Panc1 (cell line): ENCODE measurements at places on chromosomes 11 and 22. TPM values are rescaled to one million over a fixed set of nuclear protein-coding genes. Genes with fewer than 3 reads are reported as not detected.

DNA sequence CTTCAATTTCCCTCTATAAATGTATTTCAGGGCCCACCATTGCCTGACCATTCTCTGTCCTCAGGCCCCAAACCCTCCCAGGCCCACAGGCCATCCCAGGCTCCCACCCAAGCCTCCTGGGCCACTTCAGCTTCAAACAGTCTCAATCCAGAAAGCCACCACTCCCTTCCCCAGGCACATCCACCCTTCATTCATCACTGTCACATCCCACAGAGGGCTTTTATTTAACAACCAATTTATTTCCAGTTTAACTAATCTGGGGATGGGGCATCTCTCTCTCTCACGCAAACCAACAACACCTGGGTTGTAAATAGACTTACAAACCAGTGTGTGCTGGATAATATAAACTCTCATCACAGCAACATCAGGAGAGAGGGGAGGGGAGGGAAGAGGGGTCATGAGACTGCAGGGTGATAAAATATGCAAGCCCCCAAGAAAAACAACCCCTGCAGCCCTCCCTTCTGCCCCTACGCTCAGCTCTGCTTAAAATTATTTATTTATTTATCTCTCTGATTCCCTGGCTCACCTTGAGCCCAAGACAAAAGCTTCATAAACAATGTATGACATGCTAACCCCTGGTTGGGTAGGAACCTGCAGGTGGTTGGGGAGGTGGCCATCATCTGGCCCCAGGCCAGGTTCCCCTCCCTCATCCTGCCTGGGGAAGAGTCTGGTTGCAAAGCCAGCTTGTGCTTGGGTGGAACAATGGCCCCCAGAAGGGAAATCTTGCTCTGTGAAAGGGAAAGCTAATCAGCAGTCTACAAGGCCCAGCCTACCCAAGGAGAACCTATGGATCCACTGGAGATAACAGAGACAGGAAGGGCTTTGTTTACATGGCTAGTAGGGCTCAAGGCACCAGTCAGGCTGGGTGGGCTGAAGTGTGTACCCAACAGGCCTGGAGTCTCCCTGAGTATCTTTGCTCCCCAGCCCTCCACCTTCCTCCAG is 359.2 kb downstream of the BUD13 start:
- no peak for DNase-seq

Gene THY1
- 13.7 TPM for total RNA-seq

- DNase-seq: no peak
These were observed 10.2 kb downstream of the GNB1L start for GRCh38 chr22:19844377-19845053.

Gene CARD18
- total RNA-seq: 8.1 TPM

DNA sequence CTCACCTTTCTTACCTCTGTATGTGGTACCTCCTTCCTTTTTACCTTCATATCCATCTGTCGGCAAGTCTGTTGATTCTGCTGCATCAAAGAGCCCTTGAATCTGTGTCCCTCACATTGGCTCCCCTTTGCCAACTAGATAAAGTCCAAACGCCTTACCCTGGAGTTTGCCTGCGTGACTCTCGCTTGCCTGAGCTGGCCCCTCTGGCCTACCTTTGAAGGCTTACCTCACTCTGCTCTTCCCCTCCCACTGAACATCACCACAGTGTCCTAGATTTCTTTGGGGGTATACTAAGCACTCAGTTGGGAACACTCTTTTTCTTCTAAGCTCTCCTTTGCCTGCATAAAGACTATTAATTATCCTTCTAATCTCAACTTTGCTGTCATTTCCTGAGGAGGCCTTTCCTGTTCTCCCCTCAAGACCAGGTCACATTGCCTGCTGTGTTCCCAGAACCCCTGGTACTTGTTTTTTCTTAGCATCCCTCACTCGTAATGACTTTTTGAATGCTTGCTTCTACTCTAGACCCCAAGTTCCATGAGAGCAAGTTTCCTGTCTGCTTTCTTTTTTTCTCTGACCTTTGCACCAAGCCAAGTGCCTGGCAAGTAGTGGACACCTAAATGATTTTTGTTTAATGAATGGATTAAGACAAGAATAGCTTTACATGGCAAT is 67.8 kb upstream of the ADORA2A start:
- no peak for DNase-seq

DNA sequence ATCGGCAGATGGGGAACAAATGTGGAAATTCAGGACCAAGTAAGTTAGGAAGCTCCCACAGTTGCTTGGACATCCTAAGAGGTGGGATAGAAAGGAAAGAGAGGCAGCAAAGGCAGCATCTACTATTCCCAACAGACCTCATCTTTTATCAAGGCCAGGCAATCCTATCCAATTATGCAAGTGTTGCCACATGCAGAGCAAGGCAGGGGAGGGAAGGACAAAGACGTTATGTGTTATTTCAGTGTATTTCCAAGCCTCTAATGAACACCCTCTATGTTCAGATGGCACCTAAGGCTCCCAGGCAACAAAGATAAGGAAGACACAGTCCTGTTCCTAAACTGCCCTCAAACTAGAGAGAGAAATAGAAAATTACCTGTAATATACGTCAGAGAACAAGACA is 9.2 kb downstream of the TIGD3 start:
- no peak for DNase-seq

Gene SMTNL1
- total RNA-seq: not detected

Gene SCN3B
- 0.10 TPM for total RNA-seq

Gene EFEMP2
- 23.7 TPM for total RNA-seq

- no peak for DNase-seq
These were observed 45.4 kb downstream of the CASP12 start for GRCh38 chr11:104852811-104853210.

GRCh38 chr11:109029927-109030326 is 365.1 kb downstream of the DDX10 start:
- DNase-seq: no peak

GRCh38 chr11:97092823-97093222 is 703.0 kb downstream of the JRKL start:
- no peak for DNase-seq

Gene IGLL1
- not detected for total RNA-seq

DNA sequence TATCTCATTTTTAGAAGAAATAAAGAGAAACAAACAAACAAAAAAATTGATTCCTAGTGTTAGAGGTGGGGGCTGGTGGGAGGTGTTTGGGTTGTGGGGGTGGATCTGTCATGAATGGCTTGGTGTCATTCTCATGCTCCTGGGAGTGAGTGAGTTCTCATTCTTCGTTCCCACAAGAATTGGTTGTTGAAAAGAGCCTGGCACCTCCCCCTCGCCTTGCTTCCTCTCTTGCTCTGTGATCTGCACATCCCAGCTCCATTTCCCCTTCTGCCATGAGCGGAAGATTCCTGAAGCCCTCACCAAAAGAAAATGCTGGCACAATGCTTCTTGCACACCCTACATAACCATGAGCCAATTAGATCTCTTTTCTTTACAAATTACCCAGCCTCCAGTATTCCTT is 277.8 kb downstream of the ST3GAL4 start:
- no peak for DNase-seq

GRCh38 chr11:17572359-17572690 is 25.3 kb downstream of the OTOG start:
- no peak for DNase-seq

Gene OR5A1
- not detected for total RNA-seq

GRCh38 chr11:132605825-132606570 is 926.3 kb downstream of the OPCML start:
- DNase-seq: no peak

GRCh38 chr11:47864901-47865300 is 16.8 kb upstream of the NUP160 start:
- no peak for DNase-seq

DNA sequence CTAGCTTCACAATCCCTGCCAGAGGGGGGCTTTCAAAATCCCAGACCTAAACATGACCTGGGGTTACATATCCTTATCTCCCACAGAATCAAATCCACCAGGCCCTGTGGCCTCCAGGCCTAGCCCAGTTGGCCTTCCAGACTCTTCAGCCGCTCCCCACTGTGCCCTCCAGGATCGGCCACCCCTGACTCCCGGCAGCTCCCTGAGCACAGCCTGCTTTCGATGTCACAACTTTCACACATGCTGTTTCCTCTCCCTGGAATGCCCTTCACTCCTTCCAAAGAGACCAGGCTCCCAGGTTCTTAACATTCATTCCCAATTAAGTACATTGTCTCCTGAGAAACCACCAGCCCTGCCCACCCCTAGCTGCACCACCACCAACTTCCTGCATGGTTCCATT is 62.7 kb downstream of the CSNK2A3 start:
- DNase-seq: no peak

Gene MRGPRX3
- total RNA-seq: not detected

- no peak for DNase-seq
These were observed 936 bp downstream of the IL17REL start for GRCh38 chr22:50011447-50012210.

DNA sequence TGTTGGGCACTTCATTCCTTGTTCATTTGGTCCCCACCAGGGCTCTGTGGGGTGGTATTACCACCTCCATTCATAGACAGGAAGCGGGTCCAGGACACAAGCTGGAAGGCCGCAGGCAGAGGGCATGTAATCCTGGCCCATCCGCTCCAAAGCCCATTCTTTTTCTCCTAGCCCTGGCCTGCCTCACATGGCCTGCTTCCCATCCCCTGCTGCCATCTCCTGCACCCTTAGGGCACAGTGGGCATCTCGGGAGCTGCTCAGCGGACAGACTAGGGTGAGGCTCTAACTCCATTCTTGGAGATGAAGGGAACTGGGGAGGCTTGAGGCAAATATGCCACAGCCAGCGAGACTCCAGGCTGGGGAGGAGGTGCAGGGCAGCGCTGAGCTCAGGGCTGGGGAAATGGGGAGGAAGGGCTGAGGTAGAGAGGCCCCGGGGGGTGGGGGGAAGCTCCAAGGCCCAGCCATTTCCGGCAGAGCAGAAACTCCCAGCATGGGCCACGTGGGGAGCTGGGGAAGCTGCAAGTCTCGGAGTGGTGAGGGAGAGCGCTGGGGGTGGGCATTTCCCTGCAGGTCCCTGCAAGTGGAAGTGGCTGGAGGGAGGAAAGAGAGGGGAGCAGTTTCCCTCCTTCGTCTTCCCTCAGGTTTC is 14.3 kb upstream of the BCL9L start:
- DNase-seq: no peak

- DNase-seq: no peak
These were observed 68.8 kb upstream of the SCUBE2 start for GRCh38 chr11:9160166-9160565.

- no peak for DNase-seq
These were observed 104.1 kb downstream of the ETS1 start for GRCh38 chr11:128483211-128483788.

DNA sequence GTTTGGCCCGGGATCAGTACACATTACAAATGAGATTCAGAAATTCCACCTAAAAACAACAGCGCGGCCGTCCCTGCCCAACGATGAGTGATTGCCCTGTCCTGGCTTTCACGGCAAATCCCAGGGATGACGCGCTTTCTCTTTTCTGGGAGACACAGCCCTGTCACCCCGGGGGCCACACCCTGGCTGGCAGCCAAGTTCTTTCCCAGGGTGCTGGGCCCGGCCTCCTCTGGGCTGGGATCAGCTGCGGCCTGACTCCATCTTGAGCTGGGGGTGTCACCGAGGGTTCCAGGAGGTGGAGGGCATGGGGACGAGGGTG is 82.7 kb downstream of the FBLN1 start:
- no peak for DNase-seq

DNA sequence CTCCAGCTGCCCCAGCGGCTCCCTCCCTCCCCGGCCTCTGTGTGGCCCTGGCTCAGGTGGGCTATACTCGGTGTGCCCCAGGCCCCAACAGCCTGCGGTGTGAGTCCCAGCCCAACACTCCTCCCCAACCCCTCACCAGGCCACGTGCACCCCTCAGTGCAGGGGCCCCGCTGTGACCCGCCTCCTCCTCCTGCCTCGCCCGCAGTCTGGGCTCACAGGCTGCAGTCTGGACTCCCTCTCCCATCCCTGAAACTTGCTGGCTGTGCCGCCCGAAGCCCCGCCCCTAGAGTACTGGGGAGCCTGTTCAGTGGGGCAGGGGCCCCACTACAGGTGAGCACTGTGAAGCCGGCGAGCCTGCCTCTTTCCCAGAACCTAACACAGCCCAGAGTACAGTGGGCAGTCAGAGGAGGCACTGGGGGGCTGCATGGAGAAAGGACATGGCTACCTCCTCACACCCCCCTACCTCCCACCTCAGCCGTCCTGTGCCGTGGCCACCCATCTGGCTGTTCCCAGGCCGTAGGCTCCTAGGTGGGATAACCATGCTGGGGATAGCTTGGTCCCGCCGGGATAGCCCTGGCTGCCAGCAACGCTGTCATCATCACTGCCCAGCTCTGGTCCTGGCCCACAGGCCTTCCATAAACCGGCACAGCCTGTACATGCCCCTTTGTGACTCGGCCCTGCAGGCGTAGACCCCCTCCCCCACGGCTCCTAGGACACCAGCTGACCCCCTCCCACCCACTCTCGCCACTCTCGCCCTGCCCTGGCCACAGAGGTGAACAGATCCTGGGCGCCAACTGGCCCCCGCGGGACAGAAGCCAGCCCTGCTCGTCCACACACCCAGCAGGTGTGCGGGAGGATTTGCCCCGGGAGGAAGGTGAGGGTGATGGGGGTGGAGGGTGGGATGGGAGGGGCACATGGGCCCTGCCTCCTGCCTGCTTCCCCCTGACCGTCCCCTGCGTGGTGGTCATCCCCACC is 29.7 kb downstream of the CELSR1 start:
- no peak for DNase-seq

DNA sequence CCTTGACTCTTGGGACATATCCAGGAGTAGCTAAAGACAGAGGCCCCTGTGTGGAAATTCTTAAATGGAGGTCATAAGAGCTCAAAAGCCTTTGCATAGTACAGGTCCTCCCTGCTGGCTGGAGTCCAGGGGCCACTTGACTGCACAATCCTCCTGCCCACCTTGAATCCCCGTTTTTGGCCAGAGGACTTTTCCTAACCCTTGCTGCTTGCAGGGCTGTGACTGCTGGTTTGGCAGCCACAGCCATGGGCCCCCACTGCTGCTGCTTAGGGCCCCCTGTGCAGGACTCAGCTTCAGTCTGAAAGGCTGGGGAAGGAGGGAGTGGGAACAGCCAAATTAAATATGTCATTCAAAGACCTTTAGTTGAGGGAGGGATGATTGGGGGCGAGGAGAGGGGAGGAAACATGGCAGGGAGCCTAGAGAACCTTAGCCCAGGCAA is 33.4 kb downstream of the ARHGAP1 start:
- DNase-seq: no peak
